ENCODE measurements at places on chromosomes 7 and 10.

GRCh38 chr7:6422926-6423632, 24.7 kb downstream of the DAGLB start:
- no peak for DNase-seq

- DNase-seq: no peak
Measured at GRCh38 chr7:101303102-101303701, 18.4 kb downstream of the IFT22 start.

DNA sequence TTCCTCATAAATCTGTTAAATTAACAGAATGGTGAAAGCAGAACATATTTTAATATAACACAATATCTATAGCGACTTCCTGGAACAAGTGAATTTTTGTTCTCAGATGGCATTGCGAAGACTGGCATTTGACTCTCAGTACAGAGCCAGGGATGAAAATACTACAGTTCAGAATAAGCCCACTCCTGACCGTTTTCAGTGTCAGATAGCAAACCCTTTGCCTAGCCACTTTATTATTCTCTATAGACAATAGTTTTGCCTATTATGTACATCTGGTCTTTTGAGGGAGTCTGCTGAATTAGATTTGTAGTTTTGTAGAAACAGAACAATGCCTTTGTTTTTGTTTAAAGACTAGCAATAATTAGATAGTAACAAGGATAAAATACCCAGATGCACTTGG, 2.3 kb downstream of the MINPP1 start:
- no peak for DNase-seq

DNA sequence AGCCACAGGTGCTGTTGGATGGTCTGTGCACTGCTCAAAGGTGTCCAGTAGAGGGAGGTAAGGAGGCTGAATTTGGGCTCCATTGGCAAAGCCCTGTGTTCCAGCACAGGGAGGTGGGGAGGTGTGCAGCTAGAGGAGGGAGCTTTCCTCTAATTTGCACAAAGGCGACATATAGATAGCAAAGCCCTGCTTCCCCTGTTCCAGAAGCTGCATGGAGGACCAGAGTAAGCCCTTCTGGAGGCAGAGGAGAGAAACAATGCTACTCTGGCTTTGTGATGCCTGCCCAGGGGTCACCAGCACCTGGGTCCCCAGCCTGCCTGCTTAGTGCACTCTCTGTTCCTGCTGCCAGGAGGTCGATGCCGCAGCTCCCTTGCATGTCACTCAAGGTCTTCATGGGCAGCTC, 3.4 kb upstream of the ARHGAP22 start:
- DNase-seq: no peak

GRCh38 chr7:136325578-136325977, 348.4 kb upstream of the MTPN start:
- no peak for DNase-seq

GRCh38 chr10:96374004-96374403, 15.2 kb upstream of the OPALIN start:
- no peak for DNase-seq

DNA sequence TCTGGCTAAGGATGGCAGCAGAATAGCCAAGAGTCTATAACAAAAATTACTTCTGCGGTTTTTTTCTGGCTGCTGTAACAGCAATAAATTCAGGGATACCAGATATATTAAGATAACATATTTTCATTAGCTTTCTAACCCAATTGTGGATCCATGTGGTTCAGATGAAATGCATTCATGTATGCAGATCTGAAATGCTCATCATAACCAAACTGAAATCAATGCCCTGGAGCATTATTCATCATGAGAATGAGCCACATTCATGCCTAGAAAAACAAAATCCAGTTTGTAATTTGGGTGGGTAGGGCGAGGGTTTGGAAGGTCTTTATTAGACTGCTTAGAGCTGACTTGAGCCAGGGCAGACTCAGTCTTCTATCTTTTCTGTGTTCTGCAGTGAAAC, 69.8 kb upstream of the SEMA3A start:
- DNase-seq: no peak

GRCh38 chr10:1854271-1854670, 116.9 kb upstream of the ADARB2 start:
- no peak for DNase-seq

- DNase-seq: no peak
Measured at GRCh38 chr7:136214356-136214755, 237.2 kb upstream of the MTPN start.

GRCh38 chr7:11557627-11558026, 274.4 kb downstream of the THSD7A start:
- DNase-seq: no peak

GRCh38 chr7:94274828-94275227, 119.9 kb upstream of the COL1A2 start:
- DNase-seq: no peak

- no peak for DNase-seq
Measured at GRCh38 chr7:102994567-102994966, 80.0 kb downstream of the FBXL13 start.

- no peak for DNase-seq
Measured at GRCh38 chr7:30303312-30304039, 19.1 kb downstream of the ZNRF2 start.
